T-helper 22 cell (primary cell): ENCODE measurements at places on chromosomes 5 and 9.
A peak's percentile ranks its signal among the peaks of the same experiment; 100 is the strongest.

GRCh38 chr5:34001241-34001841, 6.5 kb downstream of the AMACR start:
- no peak for DNase-seq

GRCh38 chr9:99172124-99173091, 49.3 kb downstream of the ALG2 start:
- no peak for DNase-seq

- DNase-seq = no peak
These were observed 10.9 kb upstream of the UNC5A start for GRCh38 chr5:176799488-176799887.

DNA sequence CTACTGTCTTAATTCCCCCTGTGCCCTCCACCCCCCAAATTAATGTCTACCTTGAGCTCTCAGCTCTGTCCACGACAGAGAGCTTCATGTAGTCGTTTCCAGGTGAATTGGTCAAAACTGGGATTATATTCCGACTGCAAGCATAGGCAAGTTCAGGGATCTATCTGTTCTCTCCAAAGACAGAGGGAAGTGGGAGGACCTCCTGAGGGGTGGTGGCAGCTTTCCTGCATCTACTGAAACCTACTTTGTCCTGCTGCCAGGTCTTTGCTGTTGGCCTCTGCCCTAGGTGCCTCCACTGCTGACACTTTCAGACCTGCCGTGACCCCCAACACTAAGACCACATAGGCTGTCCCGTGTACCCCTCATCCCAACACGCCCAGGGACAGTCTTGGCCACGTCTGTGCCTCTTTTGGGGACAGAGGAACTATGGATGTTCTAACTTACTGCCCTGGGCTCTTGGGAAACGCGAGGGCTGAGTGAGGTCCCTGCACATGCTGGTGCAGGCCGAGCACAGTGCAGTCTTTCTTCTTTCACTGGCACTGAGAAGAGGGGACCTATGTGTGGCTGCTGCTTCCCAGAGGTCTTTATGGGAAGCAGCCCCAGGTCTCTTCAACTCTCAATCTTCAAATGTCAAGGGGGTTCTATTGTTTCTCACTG, 125.6 kb downstream of the NTRK2 start:
- DNase-seq = no peak

- DNase-seq = no peak
These were observed 94.8 kb downstream of the ARRDC3 start for GRCh38 chr5:91288118-91288916.

DNA sequence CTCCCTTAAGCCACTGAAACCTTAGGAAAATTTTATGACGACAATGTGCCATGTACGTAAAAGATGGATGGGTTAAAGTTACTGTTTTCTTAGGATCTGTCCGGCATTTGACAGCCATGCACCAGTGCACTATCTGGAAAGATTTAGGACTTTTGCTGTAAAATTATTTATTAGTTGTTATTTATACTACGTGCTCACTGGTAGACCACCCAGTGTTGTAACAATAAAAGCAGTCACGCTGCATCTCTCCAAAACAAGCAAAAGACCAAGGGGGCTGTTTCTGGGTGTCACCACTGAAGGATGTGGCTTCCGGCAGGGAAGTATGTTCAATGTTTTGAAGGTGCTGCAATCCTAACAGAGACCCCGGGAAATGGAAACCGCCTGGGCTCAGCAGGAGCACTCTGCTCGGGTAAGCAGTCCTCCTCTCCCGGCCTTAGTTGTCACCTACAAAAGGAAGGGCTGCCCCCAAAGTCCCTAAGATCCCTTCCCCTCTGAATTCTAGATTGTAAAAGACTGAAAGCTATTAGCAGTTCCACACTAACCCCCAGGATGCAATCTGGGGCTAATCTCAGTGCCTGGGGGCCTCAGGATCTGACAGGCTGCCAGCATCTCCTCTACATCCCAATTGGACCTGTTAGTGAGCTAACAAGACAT, 38.6 kb downstream of the SAXO1 start:
- DNase-seq = no peak

DNA sequence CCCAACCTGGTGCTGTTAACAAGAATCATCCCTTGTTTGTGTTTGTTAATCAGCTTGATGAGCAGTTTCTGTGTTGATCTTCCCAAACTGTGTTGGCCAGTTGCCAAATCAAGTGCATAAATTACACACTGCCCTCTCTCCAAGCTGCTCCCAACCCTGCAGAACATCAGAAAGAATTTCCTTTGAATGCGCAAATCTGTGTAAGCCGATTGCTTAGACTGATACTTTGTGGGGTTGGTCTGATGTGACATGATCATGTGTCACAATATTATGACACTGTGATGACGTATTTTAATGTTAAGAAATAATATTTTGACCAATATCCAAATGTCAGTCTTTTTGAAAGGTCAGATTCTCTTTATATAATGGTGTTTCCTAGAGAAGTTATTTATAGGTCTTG, 766.4 kb upstream of the WWC1 start:
- no peak for DNase-seq

- no peak for DNase-seq
These were observed 502.7 kb downstream of the NR2F1-AS1 start for GRCh38 chr5:93078082-93079038.

DNA sequence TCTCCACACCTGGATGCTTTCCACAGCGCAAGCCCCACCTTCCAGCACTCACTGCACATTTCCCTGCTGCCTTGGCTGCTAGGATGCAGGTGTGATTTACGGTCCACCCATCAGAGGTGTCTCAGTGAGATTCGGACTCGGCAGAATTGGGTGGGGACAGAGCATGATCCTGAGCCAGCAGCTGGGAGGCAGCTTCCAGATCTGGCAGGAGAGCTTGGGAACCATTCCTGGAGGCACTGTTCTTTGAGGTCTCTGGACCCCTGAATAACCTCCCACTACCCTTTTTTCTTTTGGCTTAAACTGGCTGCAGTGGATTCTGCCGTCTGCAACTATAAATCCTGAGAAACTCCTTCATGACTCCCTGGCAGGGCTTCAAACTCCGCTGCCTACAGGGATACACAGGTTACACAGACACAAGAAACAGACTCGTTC, 99.6 kb upstream of the PHYKPL start:
- DNase-seq = no peak

DNA sequence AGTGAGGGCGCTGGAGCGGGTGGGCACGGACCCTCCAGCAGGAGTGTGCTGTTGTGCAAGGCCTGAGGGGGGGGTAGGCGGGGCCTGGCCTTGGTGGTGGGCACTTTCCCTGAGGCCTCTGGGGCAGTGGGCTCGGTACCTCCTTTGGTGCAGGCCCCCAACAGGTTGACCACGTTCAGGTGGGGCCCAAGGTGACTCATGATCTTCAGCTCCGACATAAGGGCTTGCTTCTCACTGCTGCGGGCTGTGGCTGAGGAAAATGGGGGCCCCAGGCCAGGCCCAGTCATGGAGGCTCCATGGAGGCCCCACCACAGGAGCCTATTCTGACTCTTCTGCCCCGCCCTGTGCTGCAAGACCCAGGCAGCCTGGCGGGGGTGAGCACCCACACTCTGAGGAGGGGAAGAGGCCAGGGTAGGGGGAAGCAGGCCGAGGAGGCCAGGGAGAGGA, 31.5 kb downstream of the PDGFRB start:
- no peak for DNase-seq

DNA sequence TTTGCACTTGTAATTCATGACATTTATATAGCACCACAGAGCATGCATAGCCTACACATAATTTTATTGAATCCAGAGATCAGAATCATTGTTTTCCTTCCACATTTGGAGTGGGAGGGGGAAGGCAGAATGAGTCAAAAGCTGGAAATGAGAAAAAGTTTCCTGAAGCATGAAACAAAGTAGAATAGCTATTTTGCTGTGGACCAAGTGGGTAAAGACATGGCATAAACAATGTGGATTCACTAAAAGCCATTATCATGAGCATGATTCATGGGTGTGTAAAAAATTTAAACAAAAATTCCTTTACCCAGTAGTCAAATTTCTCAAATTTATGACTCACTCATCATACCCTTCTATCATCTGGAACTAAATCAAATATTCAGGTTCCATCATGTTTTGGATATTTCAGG, 97.9 kb downstream of the YIPF5 start:
- DNase-seq = no peak

DNA sequence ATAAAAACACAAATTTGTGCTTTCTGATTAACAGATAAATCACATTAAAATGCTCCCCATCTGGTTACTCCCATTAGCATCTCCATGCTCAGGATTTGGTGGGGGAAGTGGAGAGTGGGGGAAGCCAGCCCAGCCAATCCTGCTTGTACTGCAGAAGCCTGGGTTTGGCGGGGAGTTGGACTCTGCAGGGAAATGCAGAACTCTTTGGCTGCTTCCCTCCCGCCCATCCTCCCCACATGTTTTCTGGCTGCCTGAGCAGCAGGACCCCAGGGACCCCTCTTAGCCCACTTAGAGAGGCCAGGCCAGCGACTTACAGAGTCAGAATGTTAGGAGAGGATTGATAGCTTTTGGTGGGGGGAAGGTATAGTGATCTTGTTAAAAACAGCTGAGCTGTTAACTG, 59.5 kb upstream of the FOXI1 start:
- no peak for DNase-seq

DNA sequence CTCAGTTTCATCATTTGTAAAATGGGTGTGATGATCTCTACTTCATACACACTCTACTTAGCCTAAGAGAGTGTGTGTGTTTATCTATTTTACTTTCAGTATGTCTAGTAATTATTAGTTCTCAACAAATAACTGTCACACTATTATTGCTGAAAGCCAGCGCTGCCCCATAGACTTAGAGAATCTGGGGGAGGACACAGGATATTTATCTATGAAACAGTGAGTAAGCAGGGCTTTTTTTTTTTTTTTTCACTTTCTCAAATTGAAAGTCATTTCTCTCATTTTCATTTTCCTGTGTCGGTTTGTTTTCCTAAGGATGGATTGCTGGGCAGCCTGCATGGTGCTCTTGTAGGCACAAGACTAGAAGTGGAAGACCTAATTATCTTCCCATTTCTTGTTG, 248.4 kb upstream of the RPS23 start:
- no peak for DNase-seq

- DNase-seq = no peak
These were observed 37.7 kb upstream of the MRPS30 start for GRCh38 chr5:44770780-44771717.

- DNase-seq = no peak
These were observed 42.0 kb downstream of the FBXO38 start for GRCh38 chr5:148425808-148426207.

DNA sequence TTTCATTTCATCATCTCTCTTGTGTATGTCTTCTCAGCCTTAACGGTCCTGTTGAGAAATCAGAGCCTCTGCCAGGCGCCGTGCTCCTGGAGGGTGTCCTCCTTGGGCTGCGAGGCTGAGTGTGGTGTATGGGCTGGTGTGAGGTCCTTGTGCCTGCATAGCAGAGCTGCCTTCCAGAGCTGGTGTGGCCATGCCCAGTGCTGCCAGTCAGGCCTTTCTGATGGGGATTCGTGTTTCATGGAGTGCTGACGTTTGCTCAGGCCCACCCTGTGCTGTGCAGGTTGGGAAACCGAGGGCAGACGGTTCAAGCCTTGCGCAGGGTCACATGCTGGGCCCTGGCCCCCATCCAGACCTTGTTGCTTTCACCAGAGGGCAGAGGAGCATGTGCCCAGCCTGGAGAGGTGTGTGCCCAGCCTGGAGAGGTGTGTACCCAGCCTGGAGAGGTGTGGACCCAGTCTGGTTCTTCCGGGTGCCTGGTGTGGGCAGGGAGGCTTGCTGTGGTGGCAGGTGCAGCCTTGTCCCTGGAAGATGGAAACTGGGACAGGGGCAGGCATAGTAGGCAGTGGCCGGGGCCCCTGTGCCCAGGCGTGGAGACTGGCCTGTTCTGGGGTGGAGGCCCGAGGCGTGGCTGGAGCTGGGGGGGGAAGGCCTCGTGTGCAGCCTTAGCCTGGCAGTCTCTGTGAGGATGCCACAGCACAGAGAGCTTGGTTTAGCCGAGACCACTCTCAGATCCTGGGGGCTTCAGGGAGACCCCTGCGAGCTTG, 84.0 kb downstream of the RXRA start:
- DNase-seq = no peak

DNA sequence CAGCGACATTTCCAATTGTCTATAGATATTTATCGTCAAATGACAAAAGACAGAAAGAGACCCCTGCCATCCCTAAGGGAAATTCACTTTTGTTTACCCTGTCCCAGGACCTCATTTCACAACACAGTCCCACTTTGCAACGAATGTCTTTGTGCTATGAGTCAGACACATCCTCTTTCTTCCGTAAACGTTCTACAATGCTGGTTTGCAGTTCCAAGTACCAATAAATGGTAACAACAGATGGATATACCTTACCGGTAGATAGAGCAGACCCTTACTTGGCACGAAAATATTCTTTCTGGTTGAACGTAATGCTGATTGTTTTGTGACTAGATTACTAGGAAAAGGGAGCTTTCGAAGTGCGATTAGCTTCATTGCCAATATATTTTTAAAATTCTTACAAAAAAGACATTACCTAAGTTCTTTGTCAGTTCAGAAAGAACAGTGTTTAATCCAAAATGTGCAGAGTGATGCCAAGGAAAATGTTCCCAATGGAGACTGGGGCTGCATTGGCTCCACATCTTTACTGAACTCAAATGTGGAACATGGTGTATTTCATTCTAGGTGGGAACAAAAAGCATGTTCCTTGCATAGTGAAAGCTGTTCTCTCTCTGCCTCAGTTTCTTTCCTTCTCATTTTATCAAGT, 202.5 kb upstream of the SLC27A6 start:
- DNase-seq = no peak

DNA sequence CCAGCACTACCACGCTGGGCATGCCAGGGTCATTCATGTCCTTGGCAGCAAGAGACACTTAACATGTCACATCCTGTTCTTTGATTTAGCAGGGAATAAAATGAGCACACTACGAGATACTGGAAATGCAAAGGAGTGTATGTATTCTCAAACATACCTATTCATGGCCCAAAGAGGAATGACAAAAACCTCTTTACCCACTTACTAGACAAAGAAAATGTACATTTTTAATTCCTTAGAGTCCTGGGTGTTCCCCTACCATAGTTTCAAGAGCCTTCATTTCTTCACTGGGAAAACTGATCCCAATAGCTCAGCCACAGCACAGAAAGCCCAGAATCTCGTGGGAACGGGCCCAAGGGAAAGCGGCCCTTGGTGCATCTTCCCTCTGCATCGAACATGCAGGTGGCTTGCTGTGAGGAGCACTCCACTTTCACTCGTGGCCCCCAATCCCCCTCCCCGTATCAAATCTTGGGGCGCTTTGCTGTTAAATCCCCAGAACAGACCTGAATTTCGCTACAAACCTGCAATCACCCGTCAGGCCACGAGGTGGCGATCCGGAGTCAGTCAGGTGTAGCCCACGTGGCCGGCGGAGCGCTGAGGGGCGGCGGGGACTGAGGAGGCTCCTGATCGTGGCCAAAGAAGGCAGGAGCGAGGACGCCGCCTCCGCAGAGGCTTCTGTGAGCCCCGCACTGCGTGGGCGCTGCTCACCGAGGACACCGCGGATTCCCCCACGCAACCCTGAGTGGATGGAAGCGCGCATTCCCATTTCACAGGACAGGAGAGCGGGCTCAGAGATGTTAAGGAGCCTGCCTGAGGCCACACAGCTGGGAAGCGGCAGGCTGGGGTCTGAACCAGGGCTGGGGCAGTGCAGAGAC, 91.4 kb downstream of the LMX1B start:
- peak; percentile 61 for DNase-seq
